Tibial artery (tissue), 4 donors: ENCODE measurements at places on chromosomes 16 and 17.

DNA sequence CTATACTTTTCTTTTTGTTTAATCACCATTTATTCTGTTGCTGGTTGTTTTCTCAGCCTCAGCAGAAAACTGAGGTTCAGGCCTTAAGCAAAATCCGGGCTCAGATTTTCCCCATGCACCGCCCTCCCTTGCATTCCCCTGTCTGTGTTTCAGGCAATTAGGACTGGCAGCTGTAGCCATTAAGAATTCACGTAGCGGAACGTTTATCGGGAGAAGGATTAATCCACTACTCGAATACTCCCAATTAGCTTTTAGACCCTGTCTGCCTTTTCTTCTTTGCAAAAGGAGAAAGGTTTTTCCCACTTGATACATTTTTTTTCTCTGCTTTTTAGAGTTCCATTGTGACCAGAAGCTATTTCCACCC lies 173.1 kb downstream of the RPTOR start:
- DNase-seq, result no peak

DNA sequence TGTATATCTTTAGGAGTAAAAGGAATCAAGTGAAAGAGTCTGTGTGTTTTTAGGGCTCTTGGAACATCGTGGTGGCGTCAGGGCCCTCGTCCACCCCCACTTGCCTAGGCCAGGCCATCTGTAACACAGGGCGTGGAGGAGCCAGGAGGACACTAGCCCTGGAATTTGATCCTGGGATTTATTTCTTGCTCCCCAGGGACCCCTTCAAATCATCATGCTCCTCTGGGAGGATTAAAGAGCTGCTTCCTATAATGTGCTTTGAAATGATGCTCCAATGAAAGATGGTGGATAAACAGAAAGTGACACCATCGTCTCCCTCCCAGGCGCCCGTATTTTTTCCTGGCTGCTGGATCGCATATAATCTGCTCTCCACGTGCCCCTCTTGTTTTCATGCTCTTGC lies 113.3 kb downstream of the AATF start:
- no peak for DNase-seq

- no peak for DNase-seq
Observed at GRCh38 chr16:52469775-52470174, 77.2 kb downstream of the TOX3 start.

GRCh38 chr17:78523934-78524655 lies 53.1 kb downstream of the DNAH17 start:
- no peak for DNase-seq

GRCh38 chr17:32553168-32553567 lies 66.4 kb downstream of the CDK5R1 start:
- no peak for DNase-seq
